ENCODE measurements at places on chromosomes 11 and 22.

- DNase-seq: no peak
These were observed 59.3 kb downstream of the GGTLC2 start for GRCh38 chr22:22703715-22704114.

DNA sequence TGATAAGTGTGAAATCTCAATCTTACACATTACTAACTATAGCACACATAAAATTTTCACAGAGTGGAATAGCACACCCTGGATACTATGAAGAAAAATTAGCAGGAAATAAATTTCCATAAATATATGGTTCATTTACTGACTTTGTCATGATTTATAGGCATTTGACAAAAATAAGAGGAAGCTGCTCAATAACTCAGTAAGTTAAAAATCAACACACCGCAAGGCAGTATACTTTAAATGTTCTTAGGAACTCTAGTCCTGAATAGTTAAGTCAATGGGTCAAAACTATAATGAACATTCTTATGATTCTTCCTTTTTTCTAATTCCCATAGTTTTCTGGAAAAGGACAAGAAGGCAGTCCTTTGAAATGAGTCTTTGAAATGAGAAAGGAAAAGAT lies 1557.8 kb upstream of the RAG2 start:
- DNase-seq: no peak

GRCh38 chr11:29353833-29354232 lies 663.0 kb downstream of the KCNA4 start:
- DNase-seq: no peak

- no peak for DNase-seq
These were observed 131.7 kb downstream of the MICAL2 start for GRCh38 chr11:12241971-12242672.

DNA sequence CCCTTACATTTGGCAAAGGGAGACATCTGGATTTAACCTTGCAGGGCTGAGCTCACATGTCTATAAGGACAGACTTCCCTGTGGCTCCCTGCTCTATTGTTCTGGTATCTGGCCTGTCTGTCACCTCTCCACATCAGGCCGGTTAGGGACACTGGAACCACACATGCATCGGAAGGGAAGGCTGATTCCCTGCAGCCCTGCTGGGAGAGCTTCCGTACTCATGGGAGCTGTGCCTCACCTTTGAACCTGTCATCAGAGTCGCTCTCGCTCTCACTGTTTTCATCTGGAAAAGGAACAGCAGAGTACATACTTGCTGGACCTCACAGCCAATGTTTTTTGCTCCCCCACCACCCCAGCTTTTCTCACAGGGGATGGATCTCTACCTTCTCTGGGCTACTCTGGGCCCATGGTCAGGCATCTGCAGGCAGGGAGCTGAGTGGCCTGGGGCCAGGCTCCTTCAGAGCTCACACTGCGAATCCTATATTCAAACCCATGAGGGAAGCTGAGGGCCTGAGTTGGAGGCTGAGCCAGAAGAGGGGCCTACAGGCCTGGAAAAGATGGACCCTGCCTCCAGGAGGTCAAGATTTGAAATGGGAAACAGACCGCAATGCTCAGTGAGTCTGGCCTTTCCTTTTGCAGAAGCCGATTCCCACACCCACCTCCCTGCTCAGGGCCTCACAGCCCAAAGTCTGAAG lies 31.3 kb downstream of the RPL27A start:
- no peak for DNase-seq

GRCh38 chr22:22720724-22721261 lies 76.4 kb downstream of the GGTLC2 start:
- no peak for DNase-seq

DNA sequence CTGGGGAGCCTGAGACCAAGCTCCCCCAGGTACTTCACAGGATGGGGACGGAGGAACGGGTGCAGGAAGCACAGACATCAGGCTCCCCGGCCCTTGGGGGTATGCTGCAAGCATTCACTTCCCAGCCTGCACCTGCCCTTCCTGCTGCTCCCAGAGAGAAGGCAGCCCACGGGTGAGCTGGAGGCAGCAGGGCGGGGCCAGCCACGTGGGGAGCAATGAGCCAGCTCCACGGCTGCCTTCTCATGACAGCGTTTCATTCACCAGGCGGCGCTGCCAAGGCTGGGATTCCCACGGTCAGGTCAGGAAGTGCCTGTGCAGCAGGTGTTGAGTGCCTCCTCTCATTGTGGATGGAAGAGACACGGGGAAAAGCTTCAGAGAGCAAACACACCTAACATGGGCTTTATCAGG lies 14.5 kb upstream of the PHLDA2 start:
- no peak for DNase-seq

DNA sequence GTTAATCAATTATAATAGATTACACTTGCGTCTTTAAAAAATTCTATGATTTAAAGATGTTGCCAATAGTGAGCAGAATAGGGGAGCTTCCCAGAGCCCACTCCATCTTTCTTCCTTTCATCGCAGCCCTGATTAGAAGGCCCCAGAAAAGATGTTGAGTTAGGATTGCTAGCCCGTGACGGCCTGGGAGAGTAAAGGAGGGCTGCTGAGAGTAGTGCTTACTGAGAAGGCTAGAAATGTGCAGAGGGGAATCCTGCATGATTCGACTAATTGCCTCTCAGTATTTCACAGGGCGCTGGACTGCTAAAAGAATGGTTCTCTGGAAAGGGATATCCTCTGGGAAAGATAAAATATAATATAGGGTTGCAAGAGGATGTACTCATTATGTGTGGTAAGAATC lies 160.5 kb downstream of the C11orf87 start:
- DNase-seq: no peak

DNA sequence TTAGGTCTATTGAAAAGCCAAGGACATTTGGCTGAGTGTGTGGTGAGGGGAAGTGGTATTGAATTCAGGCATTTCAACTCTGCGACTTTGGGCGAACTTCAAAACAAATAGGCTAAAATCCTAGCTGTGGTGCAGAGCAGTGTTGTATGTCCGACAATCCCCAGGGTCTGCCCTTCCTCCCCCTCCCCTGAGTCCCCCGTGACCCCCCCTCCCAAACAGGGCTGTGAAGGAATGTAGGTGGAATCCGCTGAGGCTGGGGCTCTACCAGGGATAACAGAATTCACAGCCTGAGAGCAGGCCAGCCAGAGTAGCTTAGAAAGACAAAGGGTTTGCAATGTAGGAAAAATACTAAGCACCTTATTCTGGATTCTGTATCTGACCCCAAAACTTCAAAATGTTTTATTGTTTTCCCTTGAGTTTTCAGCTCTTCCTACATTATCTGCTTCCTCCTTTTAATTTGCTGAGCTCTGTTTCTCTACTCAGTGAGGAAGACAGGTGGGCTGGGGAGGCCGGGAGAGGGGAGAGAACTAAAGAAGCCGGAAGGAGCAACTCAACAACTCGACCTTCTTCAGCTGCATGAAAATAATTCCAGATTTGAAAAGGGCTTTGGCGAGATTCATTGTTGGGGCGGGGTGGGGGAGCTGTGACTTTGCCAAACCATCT lies 315.2 kb downstream of the BLID start:
- no peak for DNase-seq

GRCh38 chr22:28244757-28245156 lies 325.7 kb upstream of the PITPNB start:
- DNase-seq: no peak

GRCh38 chr11:92227959-92228935 lies 3.6 kb downstream of the FAT3 start:
- no peak for DNase-seq

DNA sequence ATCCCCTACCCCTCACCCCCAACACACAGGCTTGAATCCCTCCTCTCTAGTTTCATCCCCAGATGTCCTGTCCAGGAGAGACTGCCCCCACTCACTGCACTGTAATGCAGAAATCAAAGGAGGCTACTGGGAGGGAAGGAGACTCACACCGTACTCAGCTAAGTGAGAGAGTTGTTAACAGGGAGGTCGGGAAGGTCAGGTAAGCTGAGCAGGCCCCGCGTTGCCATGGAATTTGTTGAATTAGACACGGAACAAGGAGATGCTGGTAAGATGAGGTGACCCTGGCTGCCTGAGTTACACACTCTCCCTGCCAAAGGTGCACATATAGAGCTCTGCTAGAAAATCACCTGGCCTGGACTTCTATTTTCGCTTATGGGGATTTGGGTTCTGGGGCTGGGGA lies 197.9 kb downstream of the NXPE2 start:
- no peak for DNase-seq

- DNase-seq: no peak
These were observed 25.1 kb downstream of the OR2AG2 start for GRCh38 chr11:6746626-6747025.

GRCh38 chr22:47166446-47167016 lies 404.1 kb downstream of the TBC1D22A start:
- DNase-seq: no peak

GRCh38 chr11:86442827-86443226 lies 68.1 kb downstream of the CCDC81 start:
- DNase-seq: no peak

GRCh38 chr11:21794306-21794705 lies 398.6 kb upstream of the ANO5 start:
- no peak for DNase-seq

GRCh38 chr11:35126879-35127581 lies 11.9 kb upstream of the CD44 start:
- DNase-seq: no peak

GRCh38 chr11:15707971-15708370 lies 593.2 kb downstream of the INSC start:
- DNase-seq: no peak

DNA sequence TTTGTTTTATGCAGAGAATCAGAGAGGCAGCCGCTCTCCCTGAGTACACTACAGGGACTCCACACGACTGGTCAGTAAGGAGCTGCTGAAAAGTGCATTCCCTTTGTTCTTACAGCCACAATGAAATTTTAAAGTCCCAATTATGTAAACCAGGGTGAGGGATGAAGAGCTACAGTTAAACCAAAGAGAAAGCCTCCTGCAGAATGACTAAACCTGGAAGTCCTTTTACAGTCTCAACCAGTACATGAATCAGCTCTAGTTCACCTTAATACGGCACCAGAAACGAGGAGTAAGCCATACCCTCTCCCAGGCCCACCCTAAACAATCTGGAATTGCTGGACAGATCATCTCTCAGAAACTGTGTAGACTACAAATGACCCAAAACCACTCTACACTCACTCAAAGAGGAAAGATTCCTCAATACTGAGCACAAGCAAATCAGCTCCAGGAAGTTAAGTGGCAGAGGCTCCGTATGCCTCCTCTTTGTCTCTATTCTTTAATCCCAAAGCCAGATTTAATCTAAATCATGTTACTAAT lies 113.1 kb downstream of the RBFOX2 start:
- DNase-seq: no peak

DNA sequence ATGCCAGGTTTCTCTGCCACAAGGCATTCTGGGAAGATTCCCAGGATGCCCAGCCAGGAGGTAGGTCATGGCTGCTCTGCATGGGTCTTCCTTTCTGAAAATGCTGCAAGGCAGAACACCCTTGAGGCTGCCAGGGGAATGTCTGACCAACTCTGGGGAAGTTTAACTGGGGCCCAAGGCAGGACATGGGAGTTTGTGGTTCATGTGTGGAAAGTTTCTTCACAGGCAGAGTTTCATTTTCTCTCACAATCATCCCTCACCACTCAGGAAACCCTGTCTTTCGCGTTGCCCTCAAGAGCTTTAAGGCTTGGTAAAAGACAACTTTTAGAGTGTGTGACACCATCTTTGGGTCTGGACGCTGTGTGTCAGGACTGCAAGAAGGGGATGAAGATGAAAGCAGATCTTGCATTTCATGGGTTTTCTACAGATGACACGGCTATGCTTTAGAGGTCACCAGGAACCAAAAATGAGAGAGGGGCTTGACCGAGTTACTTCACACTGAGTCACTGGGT lies 133.5 kb downstream of the CD44 start:
- DNase-seq: no peak

DNA sequence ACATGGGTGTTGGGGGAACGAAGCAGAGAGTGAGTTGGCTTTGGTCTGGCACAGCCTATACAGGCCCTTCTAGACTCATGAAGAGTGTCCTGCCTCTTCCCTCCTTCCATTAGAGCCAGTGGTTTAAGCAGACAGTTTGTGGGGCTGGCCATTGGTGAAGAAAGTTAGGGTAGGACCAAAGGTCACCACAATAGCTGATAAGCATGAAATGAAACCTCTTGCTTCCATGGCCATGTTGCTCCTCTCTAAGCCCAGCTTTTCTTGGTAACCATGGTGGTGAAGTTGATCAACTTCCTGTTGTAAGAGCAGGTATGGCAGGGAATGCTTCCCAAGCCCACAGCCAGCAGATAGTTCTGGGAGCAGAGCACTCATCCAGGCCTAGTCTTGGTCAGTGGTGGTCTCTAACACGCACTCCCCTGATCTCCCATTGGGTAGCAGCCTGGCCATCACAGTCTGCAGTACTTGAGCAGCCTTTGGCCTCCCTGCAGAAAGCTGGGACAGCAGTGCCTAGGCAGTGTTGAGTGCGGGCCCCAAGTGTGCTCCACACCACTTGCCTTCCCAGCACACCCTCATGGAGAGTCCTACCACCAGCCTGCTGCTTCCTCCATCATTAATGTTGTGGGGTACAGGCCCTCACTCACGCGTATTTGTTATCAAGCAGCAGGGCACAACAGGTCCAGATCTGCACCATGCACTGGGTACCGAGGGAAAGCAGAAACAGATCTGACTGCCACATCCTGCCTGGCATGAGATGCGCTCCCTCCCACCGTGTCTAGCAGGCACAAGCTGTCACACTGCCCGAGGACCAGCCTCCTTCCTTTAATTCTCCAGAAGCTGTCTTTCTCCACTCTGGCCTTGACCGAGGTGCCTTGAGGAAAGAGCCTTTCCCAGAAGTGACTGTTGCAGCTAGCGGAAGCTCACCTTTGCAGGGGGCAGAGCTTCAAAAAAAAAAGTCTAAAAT lies 65.8 kb upstream of the SUSD2 start:
- no peak for DNase-seq

DNA sequence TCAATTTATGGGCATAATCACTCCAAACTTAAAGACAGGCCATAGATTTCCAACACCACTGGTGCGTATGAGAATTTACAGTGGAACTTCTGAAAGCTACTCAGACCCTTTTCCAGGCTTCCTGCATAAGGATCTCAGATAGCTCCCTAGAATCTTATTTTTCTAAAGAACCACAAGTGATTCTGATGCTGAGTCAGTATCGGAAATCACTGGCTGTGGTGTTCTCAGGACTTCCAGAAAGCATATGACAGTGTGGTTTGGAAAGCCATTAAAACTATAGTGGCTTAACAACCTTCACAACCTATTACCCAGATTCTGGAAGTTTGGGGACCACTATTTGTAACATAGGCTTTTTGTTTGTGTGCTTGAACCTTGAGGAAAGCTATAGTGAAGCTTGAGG lies 756.0 kb downstream of the DLG2 start:
- no peak for DNase-seq

GRCh38 chr22:45426387-45426786 lies 12.9 kb downstream of the RIBC2 start:
- no peak for DNase-seq

GRCh38 chr11:105610871-105611571 lies 1.1 kb downstream of the GRIA4 start:
- DNase-seq: no peak

Data from effector memory CD4-positive, alpha-beta T cell (primary cell).